NCI-H774 (cell line): ENCODE measurements at places on chromosomes 6 and 20.
A peak's percentile ranks its signal among the peaks of the same experiment; 100 is the strongest.

- no peak for DNase-seq
Measured at GRCh38 chr6:150301846-150302519, 66.8 kb upstream of the IYD start.

DNA sequence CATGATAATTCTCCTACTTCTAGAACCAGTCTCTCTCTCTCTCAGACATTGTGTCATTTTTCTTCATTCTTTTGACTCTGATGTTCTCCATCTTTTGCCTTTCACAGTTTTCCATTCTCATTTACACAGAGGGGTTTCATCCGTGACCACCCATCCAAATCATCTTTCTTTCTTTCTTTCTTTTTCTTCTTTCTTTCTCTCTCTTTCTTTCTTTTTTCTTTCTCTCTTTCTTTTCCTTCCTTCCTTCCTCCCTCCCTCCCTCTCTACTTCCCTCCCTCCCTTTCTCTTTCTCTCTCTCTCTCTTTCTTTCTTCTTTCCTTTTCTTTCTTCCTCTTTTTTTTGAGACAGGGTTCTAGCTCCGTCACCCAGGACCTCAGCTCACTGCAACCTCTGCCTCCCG lies 19.9 kb upstream of the SASH1 start:
- no peak for DNase-seq

GRCh38 chr20:35039846-35040489 lies 52.6 kb downstream of the TRPC4AP start:
- no peak for DNase-seq

DNA sequence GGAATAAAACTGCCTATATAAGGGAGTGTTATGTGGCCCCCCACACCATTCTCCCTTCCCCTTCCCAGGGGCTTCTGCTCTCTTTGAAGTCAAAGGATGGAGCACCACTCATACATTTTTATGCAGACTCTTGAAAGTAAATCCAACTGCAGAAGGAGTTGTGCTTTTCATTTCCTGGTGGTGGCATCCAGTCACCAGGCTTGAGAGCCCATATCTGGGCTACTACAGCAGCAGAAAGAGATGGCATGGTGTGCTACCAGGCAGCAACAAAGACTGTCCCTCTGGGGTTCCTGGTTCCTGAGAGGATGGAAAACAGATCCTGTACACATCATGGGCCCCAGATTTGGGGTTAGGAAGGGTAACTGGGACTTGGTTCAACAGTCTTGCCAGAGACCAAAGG lies 226.4 kb downstream of the CLIC5 start:
- DNase-seq = no peak

DNA sequence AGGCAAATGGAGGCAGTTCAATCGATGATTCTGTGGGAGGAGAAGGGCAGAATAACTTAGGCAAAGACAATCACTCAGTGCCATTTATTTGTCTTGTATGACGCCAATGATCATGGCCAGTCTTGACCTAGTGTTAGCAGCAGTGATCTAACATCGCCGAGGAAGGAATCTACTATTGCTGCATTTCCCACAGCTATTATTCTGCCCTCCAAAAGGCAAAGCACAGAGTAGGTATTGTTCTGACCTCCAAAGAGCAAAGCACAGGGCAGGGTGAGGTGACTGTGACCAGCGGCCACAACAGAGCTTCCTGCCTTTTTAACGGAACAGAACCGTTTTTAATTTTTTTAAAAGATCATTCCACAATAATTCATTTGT lies 235.9 kb downstream of the CDH4 start:
- DNase-seq = no peak

DNA sequence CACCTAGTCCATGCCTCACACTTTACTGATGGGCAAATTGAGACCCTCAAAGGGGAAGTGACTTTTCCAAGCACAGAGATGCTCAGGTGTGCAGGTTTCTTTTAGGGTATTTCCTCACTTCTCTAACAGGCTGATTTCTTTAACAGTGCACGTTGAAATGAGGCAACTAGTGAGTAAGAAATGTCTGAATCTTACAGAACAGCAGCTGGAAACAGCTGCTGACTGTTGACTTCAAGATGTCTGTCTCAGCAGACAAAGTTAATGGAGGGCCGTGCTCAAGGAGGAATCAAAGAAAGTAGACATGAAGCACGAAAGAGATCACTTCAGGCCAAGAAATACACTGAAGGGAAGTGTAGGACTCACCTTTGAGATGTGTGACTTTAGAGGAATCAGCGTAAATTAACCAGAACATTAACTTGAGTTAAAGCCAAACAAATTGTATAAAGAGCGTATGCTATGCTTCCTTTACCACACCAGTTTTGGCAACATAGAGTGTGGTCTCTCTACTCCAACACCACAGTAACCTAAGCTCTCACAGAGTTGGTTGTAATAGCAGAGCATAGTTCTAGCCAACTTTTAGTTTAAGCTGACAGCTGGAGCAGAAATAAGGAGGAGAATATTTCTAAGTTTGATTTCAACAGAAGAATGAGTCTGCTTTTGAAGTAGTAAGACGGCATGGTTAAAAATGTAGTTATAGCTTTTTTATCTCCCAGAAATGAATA lies 60.9 kb downstream of the SAMD3 start:
- no peak for DNase-seq

- no peak for DNase-seq
Measured at GRCh38 chr6:116568111-116568510, 3.2 kb upstream of the RWDD1 start.

DNA sequence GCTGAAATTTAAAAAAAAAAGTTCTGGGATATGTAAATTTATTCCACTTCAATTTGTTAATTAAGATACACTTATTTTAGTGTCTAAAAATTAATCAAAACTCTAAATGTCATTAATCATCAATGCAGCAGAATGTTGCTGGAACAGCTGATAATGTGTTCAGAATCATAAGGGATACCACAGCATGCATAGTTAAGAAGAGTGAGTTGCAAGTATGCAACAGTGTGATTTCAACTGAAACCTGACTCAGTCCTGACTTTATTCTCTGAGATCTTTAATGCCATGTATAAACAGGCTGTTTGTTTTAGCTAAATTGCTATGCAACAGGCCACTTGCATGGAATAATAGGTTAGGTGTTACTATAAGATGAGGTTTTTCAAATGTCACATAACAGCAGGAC lies 1.4 kb downstream of the GRIK2 start:
- DNase-seq = peak; percentile 29

- no peak for DNase-seq
Measured at GRCh38 chr6:6891949-6892461, 215.8 kb upstream of the RREB1 start.

- DNase-seq = no peak
Measured at GRCh38 chr6:41548098-41548840, 2.1 kb downstream of the FOXP4 start.

DNA sequence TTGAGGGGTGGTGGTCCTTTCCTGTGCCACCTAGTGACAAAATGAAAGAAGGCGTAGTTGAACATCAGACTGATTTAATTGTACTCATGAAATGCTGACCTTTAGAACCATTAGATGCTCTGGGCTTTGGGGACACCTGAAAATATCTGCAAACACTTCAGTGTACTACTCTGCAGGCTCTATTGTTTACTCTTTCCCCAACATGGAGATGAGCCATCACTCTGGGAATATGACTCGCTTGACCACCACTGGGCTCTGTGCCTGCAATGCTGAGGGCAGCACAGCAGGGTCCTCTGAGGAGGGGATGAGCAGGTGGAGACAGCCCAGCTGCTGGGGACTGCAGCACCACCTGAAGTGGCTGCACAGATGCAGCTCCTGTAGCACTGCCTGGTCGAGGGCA lies 74.8 kb upstream of the SLC24A3 start:
- peak; percentile 14 for DNase-seq

DNA sequence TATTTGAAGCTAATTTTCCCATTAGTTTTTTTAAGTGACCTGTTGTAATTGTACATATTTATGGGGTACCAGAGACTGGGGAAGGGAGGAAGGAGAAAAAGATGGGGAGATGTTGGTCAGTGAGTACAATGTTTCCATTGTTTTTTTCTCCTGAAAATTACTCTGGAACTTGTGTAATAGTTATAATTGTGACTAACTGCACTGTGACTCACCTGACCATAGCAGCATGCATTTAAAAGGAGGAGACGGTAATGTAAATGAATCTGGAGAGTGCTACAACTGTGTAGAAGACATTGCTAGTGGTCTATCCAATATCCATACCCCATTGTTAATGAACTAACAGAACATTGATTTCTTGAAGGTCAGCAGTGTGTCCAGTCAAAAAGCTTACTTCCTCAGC lies 133.4 kb downstream of the RFPL4B start:
- DNase-seq = no peak

DNA sequence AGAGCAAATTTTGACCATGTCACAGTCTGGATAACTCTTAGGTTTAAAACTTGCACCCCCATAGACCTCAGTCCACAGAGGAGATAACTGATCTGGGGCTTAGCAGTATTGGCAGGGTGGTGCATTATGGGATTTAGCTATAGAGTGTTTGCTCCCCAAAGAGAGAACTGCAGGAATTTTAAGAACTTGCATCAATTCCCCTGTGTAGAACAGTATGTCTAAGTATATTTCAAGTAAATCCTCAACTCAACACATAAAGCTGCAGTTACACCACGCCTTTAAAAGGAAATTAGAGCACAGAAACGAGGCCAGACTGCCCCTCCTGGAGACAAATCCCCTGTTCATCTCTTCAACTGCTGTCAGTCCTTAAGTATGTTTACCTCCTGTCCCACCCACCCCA lies 144.9 kb downstream of the TRMT11 start:
- no peak for DNase-seq

DNA sequence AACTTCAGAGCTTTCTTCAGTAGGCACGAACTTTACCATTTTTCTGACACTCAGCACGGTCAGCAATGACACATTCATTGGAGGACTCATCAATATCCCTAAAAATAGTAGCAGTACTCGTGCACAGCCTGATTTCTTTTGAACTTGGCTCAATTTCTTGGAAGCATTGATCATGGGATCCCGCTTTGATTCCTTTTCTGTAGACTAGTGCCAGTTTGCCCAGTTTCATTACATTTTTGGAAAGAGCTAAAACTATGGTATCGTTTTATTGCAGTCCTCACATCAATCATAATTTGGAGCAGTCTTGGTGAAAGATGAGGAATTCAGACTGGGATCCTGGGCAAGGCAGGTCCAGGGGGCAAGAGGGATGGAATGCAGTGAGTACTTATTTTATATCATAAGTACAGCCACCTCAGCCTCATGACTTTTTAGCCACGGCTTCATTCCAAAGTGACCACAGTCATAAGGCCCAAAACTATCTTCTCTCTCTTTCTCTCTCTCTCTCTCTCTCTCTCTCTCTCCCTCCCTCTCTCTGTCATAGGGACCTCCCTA lies 170.9 kb upstream of the AKAP12 start:
- no peak for DNase-seq

DNA sequence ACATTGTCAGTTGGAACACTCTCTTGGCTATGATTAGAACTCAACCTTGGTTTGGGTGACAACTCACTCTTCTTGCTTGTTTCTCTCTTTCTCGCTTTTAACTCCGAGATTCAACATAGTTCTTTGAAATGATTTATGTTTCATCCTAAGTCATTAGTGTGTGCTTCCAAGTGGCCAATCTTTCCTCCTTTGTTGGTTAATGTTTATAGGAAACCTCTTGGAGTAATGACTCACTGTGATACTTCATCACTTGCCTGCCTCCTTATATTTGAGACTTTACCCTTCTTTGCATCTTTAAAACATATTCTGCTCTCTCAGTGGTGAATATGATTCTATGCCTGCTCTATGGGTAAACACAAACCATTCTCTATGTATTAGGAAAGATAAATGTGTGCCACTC lies 279.7 kb upstream of the FLRT3 start:
- no peak for DNase-seq

DNA sequence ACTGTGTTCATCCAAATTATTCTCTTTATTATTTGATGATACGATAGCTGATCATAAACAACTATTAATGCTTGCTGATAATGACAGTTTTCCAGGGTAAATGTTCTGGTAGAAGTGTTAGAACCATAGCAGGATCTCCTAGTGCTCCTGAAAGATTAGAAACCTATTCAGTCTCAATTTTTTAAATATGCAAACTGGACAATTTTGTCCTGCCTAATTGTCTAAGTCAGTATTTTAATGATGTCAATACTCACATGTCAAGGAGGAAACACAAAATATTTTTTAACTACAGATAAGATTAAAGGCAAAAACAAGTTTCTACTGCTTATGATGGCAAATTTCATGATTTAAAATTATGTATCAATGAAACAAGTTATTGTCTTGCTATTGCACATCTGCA lies 233.9 kb downstream of the RFPL4B start:
- DNase-seq = no peak

DNA sequence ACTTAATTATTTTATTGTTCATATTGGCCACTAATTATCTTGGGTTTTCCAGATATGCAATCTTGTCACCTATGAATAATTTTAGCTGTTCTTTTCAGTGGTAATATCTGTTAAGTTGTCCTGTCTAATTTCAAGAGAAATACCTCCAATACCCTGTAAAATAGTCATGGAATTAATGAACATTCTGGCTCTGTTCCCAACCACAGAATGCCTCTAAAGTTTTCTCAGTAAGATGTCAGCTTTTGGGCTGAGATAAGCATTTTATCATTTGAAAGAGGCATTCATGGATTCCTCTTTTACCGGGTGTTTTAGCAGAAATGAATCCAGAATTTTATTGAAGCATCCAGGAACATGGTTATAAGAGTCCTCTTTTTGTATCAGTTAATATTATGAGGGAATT lies 109.3 kb downstream of the WDR27 start:
- DNase-seq = no peak

- DNase-seq = no peak
Measured at GRCh38 chr6:155994086-155994485, 538.4 kb upstream of the NOX3 start.

GRCh38 chr20:11978496-11978895 lies 60.8 kb downstream of the BTBD3 start:
- DNase-seq = no peak

DNA sequence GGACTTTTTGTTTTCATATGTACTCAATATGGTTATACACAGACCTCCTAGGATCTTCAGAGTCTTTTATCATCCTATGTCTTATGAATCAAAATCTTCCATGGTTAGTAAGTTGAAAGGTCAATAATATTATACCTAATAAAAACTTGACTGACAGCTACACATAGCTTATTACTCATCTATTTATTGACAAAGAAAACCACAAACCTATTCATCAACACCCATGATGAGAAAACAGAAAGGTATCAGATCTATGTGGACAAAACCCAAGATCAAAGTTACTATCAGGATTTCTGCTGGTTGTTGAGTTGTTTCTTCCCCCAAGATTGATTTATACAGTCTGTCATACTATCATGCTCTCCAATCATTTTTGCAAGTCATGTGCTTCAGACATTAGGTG lies 460.1 kb upstream of the MANEA start:
- no peak for DNase-seq

GRCh38 chr20:47309806-47310426 lies 46.6 kb downstream of the ZMYND8 start:
- no peak for DNase-seq

- DNase-seq = no peak
Measured at GRCh38 chr6:167910652-167911051, 83.9 kb downstream of the AFDN start.
